Memory B cell (primary cell): ENCODE measurements at places on chromosomes 7 and 10.

- DNase-seq: no peak
- H3K4me3 ChIP-seq: no peak overlapping the region
- peaks cover 2% of the 10 kb centered on the region for H3K36me3 ChIP-seq
- peaks cover 4% of the 10 kb centered on the region for H3K27me3 ChIP-seq
- no peaks in the 10 kb centered on the region for H3K4me1 ChIP-seq
These were observed 16.6 kb upstream of the LANCL2 start for GRCh38 chr7:55348502-55348901.

- no peaks in the 10 kb centered on the region for H3K36me3 ChIP-seq
- H3K27me3 ChIP-seq: peaks cover 2% of the 10 kb centered on the region
- H3K4me3 ChIP-seq: no peak overlapping the region
- no peak overlapping the region for H3K27ac ChIP-seq
These were observed 37.2 kb downstream of the CHN2 start for GRCh38 chr7:29231671-29232232.

- H3K4me1 ChIP-seq: no peaks in the 10 kb centered on the region
- H3K27ac ChIP-seq: no peak overlapping the region
- H3K36me3 ChIP-seq: no peaks in the 10 kb centered on the region
- H3K4me3 ChIP-seq: no peak overlapping the region
- DNase-seq: no peak
These were observed 67.1 kb downstream of the COL13A1 start for GRCh38 chr10:69868821-69869220.

DNA sequence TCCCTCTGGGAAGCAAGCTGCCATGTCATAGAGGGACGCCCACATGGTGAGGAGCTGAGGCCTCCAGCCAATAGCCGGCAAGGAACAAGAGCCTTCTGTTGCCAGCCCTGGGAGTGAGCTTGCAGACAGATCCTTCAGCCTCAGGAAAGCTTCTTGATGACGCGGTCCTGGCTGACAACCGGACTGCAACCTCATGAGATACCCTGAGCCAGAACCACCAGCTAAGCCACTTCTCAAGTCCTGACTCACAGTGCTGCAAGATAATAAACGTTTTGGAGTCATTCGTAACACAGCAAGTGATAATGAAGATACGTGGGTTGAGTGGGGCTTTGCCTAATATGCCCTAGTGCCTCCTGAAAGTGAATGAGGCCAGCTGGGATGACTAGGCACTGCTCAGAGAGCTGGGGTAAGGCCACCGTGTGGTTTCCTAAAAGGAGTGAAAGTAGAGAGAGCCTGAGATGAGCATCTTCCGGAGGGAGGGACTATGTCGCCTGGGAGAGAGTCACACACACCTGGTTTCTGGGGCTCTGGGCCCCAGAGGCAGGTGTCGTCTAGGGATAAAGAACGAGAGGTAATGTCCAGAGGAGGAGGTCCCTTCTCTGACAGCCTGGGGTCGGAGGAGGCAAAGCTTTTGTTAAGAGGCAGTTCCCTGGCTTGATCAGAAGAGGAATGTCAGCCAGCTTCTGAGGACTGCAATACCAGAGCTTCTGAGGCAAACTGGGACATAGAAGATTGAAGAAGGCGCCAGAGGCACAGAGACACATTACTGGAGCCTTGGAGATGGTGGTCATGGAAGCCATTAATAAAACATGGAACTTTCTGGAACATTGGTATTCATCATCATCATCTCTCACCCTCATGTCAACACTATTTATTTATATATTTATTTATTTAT is 53.6 kb downstream of the PYROXD2 start:
- H3K27me3 ChIP-seq: peaks cover 7% of the 10 kb centered on the region
- H3K27ac ChIP-seq: no peak overlapping the region
- H3K4me3 ChIP-seq: no peak overlapping the region

DNA sequence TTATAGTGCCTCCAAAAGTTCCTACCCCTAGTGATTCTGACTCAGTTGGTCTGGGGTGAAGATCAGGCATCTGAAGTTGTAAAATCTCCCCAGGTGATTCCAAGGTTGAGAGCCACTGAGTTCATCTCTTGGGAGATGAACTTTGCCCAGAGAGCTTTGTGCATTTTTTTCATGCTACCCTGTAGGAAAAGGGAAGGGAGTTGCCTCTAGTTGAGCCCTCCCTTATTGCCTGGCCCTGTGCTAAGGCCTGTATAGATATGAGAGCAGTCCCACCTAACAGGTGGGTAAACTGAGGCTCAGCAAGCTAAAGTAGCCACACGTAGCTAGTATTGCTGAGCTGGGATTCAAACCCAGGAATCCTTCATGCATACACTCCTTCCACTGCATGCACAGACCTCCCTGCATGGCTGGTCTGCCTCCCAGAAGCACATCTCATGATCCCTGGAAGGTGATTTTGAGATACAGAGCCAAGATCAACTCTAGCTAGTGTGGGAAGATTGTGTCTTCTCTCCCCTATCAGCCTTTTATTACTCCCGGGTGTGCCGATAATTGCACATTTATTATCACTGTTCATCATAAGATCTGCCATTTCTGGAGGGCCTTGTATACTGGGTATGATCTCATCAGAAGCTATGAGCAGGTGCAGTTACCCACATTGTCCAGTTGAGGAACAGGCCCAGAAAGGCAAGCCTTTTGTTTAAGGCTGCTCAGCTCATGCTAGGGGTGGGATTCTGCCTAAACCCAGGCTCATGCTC is 47.0 kb downstream of the TBATA start:
- no peak for DNase-seq
- H3K4me1 ChIP-seq: no peaks in the 10 kb centered on the region
- H3K4me3 ChIP-seq: no peak overlapping the region
- peaks cover 4% of the 10 kb centered on the region for H3K27me3 ChIP-seq

- peaks cover 2% of the 10 kb centered on the region for H3K27me3 ChIP-seq
- DNase-seq: no peak
These were observed 34.6 kb upstream of the HSPA12A start for GRCh38 chr10:116777006-116777405.

DNA sequence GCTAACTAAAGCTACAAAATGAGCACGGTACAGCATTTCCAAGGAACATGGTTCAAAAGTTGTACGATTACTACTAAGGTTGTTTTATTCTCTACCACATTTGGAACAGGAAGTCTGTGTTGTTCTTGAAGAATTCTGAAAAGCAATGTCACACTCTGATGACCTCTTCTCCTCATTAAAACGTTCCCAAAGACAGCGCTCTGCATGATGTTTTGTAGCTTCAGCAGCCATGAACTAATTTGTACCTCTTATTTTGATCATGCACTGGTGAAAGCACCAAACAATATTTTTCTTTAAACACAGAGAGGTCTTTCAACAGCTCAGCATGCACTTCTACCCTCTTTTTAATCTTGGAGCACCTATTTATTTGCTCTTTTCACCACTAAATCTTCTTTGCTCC is 75.0 kb upstream of the TES start:
- no peaks in the 10 kb centered on the region for H3K27me3 ChIP-seq
- DNase-seq: no peak
- peaks cover 18% of the 10 kb centered on the region for H3K4me1 ChIP-seq
- H3K27ac ChIP-seq: no peak overlapping the region

GRCh38 chr10:132511121-132512051 is 26.2 kb upstream of the INPP5A start:
- H3K4me1 ChIP-seq: peaks cover 5% of the 10 kb centered on the region
- no peak for DNase-seq
- H3K36me3 ChIP-seq: no peaks in the 10 kb centered on the region
- H3K27ac ChIP-seq: no peak overlapping the region
- no peak overlapping the region for H3K4me3 ChIP-seq
- no peaks in the 10 kb centered on the region for H3K27me3 ChIP-seq

- H3K27me3 ChIP-seq: peaks cover 2% of the 10 kb centered on the region
- H3K4me1 ChIP-seq: no peaks in the 10 kb centered on the region
- no peak overlapping the region for H3K27ac ChIP-seq
- H3K36me3 ChIP-seq: no peaks in the 10 kb centered on the region
These were observed 177.4 kb upstream of the PRR15 start for GRCh38 chr7:29386196-29386765.

GRCh38 chr7:24229481-24230226 is 54.3 kb upstream of the NPY start:
- H3K4me1 ChIP-seq: peaks cover 18% of the 10 kb centered on the region
- no peaks in the 10 kb centered on the region for H3K36me3 ChIP-seq
- no peaks in the 10 kb centered on the region for H3K27me3 ChIP-seq
- H3K27ac ChIP-seq: no peak overlapping the region
- no peak overlapping the region for H3K4me3 ChIP-seq

DNA sequence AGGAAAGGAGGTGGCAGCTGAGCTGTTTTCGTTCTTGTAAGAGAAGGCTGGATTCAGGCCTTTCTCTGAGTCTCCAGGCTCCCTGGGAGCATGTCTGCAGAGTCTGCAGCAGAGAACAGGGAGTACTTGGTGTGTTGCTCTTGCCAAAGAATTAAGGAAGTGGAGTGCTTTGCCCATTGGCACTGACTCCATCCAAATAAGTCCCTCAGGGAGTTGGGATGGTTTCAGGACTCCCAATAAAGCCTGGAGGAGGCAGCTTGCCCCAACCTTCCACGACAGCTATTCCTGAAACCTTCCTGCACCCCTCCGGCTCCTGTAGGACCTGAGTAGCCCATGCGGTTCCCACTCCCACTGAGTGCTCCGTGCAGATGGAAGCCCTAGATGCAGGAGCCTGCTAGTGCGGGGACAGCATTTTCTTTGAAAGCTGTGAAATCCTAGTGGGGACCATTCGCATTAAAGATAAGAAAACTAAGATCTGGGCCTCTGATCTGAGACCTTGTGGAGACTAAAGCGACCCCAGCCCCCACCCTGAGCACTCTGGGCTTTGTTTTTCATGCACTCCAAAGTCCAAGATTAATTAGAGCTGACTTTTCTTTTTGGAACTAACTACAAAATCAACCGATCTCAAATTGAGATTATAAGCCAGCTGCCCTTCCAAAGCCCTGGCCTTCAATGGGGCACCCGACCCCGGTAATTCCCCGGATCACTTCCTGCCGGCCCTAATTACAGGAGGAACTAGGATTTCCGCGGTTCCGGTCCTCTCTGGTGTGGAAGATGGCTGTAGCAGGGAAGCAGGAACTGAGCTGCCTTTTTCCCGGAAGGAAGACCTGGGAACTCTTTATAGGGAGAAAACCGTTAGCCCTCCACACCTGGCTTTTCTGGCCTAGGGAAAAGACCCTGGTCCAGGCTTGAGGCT is 110.2 kb downstream of the COL13A1 start:
- no peaks in the 10 kb centered on the region for H3K36me3 ChIP-seq
- peaks cover 8% of the 10 kb centered on the region for H3K27me3 ChIP-seq

DNA sequence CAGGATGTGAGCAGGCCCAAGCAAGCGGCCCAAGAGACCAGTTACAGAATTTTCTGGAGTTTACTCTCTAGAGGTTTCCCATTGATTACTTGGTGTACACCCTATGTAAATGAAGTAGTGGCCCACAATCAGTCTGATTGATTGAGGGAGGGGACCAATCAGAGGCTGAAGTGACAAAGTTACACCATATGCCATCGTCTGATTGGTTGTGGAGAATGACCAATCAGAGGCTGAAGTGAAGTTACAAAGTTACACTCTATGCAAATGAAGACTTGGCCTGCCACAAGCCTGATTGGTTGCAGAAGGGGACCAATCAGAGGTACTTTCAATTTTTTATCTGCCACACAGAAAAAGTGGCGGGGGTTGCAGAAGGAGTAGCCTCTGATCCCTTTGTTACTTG is 83.7 kb downstream of the KIF20B start:
- no peak overlapping the region for H3K27ac ChIP-seq
- H3K4me1 ChIP-seq: no peaks in the 10 kb centered on the region
- no peak overlapping the region for H3K4me3 ChIP-seq
- no peaks in the 10 kb centered on the region for H3K36me3 ChIP-seq
- no peaks in the 10 kb centered on the region for H3K27me3 ChIP-seq
- no peak for DNase-seq

GRCh38 chr7:156578578-156578940 is 62.0 kb upstream of the RNF32 start:
- H3K27me3 ChIP-seq: peaks cover 3% of the 10 kb centered on the region
- H3K4me1 ChIP-seq: no peaks in the 10 kb centered on the region
- no peak overlapping the region for H3K27ac ChIP-seq

DNA sequence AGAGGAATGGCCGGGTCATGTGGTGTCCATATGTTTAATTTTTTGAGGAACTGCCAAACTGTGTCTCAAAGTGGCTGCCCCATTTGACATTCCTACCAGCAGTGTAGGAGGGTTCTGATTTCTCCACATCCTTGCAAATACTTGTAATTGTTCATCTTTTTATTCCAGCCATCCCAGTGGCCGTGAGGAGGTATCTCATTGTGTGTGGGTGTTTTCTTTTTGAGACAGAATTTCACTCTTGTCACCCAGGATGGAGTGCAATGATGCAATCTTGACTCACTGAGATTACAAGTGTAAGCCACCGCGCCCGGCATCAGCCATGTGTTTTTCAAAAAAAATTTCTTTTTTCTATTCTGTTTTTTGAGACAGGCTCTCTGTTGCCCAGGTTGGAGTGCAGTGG is 38.7 kb upstream of the DLG5 start:
- H3K27me3 ChIP-seq: peaks cover 7% of the 10 kb centered on the region
- H3K36me3 ChIP-seq: peaks cover 4% of the 10 kb centered on the region
- H3K4me3 ChIP-seq: no peak overlapping the region
- H3K27ac ChIP-seq: no peak overlapping the region

DNA sequence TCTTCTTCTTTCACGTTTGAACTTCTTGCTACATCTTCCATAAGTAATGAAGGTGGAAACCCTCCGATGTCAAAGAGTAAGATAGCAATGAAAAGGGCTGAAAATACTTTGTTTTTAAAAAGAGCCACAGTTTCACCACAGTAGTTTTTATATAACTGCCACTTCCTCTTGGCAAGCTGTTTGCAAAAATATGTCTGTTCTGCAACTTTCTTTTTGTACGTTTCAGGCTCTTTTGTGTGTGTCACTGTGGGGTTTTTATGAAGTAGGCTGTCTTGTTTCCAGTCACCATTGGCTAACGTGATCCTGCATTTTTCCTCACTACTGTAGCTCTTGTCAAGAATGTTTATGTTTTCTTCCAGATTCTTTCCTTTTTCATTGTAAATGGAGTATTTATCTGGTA is 55.6 kb downstream of the SLC16A9 start:
- H3K27ac ChIP-seq: no peak overlapping the region
- DNase-seq: no peak
- H3K4me1 ChIP-seq: peaks cover 4% of the 10 kb centered on the region
- H3K27me3 ChIP-seq: no peaks in the 10 kb centered on the region

- H3K27ac ChIP-seq: no peak overlapping the region
- no peak overlapping the region for H3K4me3 ChIP-seq
- H3K36me3 ChIP-seq: no peaks in the 10 kb centered on the region
- DNase-seq: no peak
These were observed 99.8 kb downstream of the KCNMA1 start for GRCh38 chr10:77537720-77538373.

DNA sequence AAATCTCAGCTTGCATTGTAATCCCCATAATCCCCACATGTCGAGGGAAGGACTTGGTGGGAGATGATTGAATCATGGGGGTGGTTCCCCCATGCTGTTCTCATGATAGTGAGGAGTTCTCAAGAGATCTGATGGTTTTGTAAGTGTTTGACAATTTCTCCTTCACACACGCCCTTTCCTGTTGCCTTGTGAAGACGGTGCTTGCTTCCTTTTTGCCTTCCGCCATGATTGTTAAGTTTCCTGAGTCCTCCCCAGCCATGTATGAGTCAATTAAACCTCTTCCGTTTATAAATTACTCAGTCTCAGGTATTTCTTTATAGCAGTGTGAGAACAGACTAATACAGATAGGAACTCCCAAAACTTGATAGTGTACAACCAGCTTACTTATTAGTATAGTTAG is 98.6 kb downstream of the CREM start:
- H3K4me3 ChIP-seq: no peak overlapping the region
- DNase-seq: no peak
- peaks cover 6% of the 10 kb centered on the region for H3K27me3 ChIP-seq
- no peaks in the 10 kb centered on the region for H3K36me3 ChIP-seq
- H3K4me1 ChIP-seq: peaks cover 3% of the 10 kb centered on the region

- DNase-seq: no peak
- H3K4me1 ChIP-seq: peaks cover 13% of the 10 kb centered on the region
- peaks cover 9% of the 10 kb centered on the region for H3K36me3 ChIP-seq
These were observed 21.8 kb upstream of the SMNDC1 start for GRCh38 chr10:110326351-110327032.
